Germinal center (tissue), 1 donor: ENCODE measurements at places on chromosomes 5 and 9.

GRCh38 chr9:35674025-35674361 lies 265 bp downstream of the CA9 start:
- no peak for DNase-seq

- peak; percentile 56 for DNase-seq
Measured at GRCh38 chr9:91426123-91426745, 2.6 kb upstream of the NFIL3 start.

- DNase-seq: peak; percentile 91
Measured at GRCh38 chr9:6015278-6016157, at the start of gene RANBP6. RANBP6 (minus strand) TSS chr9:6015624; CDS start chr9:6015607, 17 bp downstream.

- DNase-seq: peak; percentile 27
Measured at GRCh38 chr9:95004411-95005277, 278.1 kb downstream of the AOPEP start.

GRCh38 chr5:103706939-103707682 lies 144.5 kb upstream of the NUDT12 start:
- DNase-seq: no peak

- peak; percentile 10 for DNase-seq
Measured at GRCh38 chr5:122844910-122845228, 544 bp upstream of the SNX24 start.

DNA sequence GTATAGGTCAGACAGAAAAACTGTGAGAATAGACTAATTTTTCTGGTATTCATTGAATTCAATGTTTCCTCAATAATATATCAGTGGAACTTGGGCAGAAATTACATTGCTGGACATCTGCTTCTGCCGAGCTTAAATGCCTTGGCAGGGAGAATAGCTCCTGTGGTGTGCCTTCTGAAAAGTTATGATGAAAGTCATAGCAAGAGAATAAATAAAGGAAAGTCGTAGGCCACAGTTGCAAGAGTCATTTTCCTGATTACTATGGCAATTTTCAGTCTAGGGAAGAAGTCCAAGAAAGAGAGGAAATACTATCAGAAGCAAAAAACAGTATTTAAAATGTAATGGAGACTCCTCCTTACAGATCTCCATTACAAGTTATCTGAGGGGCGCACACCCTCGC lies 1596.1 kb upstream of the WWC1 start:
- DNase-seq: no peak

DNA sequence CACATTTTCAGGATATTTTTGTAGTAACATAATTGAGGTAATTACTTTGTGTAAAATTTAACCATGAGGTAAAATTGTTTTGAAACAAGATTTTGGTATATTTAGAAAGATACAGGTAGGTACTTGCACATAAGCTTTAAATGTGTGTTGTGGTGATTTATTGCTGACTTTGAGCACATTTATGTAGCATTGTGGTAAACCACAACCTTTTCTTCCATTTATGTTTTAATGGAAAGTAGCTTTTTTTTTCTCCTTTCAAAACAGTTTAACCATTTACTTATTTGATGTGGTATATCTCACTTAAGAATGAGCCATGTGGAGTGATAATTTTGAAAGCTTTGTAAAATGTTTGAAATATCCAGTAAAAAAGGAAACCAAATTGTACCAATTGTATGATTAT lies 35.6 kb downstream of the FCHO2 start:
- DNase-seq: no peak
